ENCODE measurements at places on chromosomes 4 and X.

- no peak for DNase-seq
These were observed 11.2 kb downstream of the KLHL8 start for GRCh38 chr4:87209182-87209581.

GRCh38 chr4:25810461-25811373 is 52.1 kb downstream of the SEL1L3 start:
- DNase-seq = no peak

DNA sequence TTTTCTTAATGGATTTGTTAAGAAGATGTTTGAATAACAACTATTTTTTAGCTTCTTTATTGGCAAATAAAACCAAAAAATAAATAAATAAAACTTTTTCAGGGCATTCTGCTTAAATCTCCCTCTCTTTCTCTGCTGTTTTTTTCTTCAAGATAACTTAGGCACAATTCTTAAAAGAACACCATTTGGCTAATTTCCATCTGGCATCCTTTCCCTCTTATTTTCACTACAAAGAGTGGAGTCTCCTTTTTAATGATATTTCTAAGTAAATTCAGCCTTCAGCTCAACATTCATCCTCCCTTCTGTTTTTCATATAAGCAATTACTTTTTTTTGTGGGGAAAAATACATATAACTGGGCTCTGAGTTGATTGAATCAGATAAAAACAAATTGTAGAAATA is 88.1 kb downstream of the PCDH7 start:
- no peak for DNase-seq

DNA sequence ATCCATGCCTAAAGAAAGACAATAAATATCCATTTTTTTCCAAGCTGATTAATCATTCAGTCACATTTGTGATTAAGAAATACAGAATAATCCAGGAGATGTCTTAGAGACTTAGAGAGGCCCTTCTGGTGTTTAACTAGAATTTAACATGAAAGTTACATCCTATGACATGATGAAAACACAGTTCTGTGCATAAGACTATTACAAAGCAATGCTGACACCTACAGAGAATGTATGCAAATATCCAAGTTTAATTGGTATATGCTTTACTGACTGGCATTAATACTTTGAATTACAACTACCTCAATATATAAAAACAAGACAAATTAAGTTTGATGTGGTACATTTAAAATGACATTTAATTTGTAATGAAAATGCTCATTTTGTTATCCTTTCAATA is 17.8 kb upstream of the TLL1 start:
- no peak for DNase-seq

Data from stromal cell of bone marrow (primary cell).